ENCODE measurements at places on chromosomes 6 and 20. TPM values are rescaled to one million over a fixed set of nuclear protein-coding genes. Genes with fewer than 3 reads are reported as not detected.

Gene TNFRSF21
- total RNA-seq, result 30.0 TPM

Gene DNAAF9
- total RNA-seq, result 4.8 TPM

Gene ATP9A
- 16.9 TPM for total RNA-seq

Gene MMP24
- 20.7 TPM for total RNA-seq

Gene PRL
- not detected for total RNA-seq

Gene BPI
- not detected for total RNA-seq

Gene BRD2
- 143 TPM for total RNA-seq

Gene SEMG1
- not detected for total RNA-seq

Gene MOCS1
- total RNA-seq, result 2.3 TPM

Gene GJA10
- not detected for total RNA-seq

Gene TGM3
- not detected for total RNA-seq

Gene ADTRP
- 0.37 TPM for total RNA-seq

Gene MAK
- total RNA-seq, result 0.13 TPM

Gene OTOR
- total RNA-seq, result not detected

Gene FOXF2
- total RNA-seq, result 18.6 TPM

Gene LGSN
- total RNA-seq, result 4.8 TPM

Gene RNF182
- total RNA-seq, result 3.8 TPM

Gene LKAAEAR1
- 1.3 TPM for total RNA-seq

Gene ZNF311
- total RNA-seq, result 0.30 TPM

Gene OR10C1
- total RNA-seq, result not detected

Gene LY6G6D
- not detected for total RNA-seq

Gene FAM50B
- total RNA-seq, result 5.0 TPM

Gene OR12D3
- not detected for total RNA-seq

Gene SLPI
- total RNA-seq, result 10.5 TPM

Measured in A549 treated with DMSO at 1 μM for 4 hours (cell line).